ENCODE measurements at places on chromosomes 4 and X.

DNA sequence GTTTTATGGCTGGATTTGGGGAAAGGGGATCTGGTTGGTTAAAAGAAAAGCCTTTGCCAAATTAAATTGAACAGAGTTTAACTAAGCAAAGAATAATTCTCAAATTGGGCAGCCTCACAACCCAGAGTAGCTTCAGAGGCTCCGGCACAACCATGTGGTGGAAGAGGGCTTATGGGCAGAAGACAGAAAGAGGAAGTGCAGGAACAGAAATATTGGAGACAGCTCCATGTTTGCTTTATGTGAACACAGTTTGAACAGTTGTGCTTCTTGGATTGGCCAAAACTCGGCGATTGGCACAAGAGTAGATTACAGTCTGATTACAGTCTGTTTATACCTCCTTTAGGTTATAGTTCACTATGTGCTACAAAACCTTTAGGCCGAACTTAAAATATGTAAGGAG, 562.7 kb downstream of the TRIML1 start:
- DNase-seq = no peak

- peak; percentile 33 for DNase-seq
Measured at GRCh38 chr4:143377611-143378099, 41.0 kb downstream of the GAB1 start.

GRCh38 chr4:155017426-155017825, 191.0 kb upstream of the NPY2R start:
- DNase-seq = no peak

DNA sequence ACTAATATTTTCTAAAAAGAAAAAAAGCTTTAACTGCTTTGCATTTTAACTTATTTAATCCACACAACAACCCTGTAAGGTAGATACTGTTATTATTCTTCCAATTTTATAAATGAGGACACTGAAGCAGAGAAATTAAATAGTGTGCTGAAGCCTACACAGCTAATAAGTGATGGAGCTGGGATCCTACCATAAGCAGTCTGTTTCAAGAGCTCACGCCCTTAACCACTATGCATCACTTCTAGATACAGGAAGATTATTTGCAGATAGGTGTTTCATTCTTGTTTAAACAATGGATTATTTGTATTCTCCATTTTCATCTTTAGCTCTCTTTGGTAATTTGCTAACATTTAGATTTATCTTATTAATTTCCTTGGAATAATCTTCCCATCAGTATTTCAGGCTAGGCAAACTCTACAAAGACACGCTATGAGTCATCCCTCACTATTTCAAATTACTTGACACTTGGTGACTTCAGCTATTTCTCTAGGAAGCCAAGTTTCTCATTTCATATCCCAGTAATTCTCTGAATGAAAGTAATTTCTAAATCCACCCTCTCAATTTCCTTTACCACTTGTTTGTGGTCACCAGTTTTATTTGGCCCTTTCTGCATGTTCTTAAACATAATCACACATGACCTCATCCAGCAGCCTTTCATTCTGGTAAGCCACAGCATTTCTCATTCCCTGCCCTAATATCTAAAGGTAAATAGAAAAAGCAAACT, 67.3 kb downstream of the ASB9 start:
- DNase-seq = peak; percentile 3

DNA sequence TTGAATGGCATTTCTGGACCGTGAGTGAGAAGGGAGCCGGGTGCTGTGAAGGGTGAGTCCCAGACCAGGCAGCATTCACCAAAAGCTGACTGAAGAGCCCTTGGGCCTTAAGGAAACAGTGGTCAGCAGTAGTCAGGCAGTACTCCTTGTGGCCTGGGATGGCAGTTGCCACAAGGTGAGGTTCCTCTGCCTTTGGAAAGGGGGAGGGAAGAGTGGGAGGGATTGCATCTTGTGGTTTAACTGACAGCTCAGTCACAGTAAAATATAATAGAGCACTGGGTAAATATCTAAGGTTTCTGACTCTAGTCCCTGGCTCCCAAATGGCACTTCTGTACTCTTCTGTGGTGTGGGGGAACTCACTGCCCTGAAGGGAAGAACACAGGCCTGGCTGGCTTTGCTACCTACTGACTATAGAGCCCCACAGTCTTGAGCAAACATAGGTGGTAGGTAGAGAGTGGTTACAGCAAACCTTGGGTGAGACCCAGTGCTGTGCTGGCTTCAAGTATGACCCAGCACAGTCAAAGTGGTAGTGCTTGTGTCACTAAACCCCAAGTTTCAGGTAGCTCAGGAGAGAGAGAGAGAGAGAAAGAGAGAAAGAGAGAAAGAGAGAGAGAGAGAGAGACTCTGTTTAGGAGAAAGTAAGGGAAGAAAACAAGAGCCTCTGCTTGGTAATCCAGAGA, 154.2 kb downstream of the TEX11 start:
- no peak for DNase-seq

DNA sequence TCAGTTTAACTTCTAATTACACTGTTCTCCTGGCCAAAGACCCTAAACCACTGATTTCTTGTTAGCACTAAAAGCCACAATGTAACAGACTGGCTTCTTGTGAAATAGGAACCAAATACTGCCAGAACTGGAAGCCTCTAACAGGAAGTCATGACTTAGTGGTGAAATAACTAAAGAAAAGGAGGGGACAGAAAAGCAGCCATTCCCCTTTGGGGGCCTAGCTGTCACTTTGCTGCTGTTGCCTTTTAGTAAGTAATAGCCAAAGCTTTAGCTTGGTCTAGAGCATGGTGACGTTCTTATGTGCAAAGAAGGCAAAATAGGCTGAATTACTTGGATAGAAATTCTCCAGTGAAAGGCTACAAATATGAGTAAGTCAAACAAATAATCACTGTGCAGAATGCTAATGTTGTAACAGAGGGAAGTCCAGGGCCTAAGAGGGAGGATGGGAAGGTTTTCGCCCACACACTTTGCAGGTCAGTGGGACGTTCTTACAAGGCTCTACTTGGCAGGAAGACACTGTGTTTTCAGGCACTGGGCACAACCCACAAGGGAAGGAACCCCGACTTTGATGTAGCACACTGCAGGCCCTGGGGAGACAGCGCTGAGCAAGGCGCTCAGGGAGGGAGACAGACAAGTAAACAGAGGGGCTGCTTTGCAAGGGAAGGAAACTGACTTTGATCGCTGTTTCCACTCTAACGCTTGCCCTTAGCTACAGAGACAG, 16.7 kb downstream of the GAB3 start:
- no peak for DNase-seq

DNA sequence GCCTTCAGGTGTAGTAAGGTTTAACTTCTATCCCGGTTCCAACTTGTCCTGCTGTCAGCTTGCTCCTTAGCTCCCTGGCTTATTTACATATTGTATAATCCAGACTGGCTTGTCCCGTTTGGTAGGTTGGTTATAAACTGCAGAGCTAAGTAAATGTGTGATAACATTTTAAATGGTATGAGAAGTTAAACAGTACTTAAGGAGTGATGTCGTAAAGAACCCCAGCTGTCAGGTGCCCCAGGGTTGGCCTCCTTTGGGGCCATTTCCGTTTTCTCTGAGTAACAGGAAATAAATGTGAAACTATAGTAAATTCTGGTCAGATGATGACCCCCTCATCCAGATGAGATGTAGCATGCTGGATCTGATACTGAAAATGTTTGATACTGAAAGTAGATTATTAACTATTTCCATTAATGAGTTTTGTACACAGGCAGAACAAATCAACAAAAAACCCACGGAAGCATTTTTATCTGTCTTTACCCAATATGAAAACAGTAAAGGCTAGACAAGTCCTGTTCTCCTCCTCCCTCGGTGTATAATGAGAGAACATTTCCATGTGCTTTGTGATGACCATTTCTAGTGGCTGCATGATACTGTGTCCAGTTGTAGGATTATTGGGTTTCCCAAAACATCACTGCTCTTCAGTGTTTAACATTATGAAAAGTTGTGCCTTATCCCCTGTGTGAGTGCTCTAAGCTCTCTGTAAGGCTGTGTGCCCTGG, 22.4 kb downstream of the GAB1 start:
- DNase-seq = peak; percentile 35

DNA sequence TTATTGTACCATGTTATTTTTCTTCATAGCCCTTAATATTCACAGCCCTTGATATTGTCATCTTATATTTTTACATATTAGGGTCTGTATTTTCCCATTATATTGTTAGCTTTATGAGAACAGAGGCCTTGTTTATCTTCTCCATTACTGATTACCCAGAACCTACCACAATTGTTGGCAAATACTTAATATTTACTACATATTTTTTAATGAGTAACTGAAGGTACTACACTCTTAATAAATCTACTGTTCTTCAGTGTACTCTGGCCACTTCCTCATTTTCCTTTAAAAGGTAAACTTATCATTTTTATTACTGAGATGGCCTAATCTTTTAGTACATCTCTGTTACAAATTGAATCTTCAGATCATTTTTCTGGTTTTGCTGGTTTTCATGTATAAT, 133.5 kb downstream of the COL4A5 start:
- DNase-seq = no peak

GRCh38 chr4:127832585-127832984, 48.1 kb upstream of the PLK4 start:
- peak; percentile 38 for DNase-seq

DNA sequence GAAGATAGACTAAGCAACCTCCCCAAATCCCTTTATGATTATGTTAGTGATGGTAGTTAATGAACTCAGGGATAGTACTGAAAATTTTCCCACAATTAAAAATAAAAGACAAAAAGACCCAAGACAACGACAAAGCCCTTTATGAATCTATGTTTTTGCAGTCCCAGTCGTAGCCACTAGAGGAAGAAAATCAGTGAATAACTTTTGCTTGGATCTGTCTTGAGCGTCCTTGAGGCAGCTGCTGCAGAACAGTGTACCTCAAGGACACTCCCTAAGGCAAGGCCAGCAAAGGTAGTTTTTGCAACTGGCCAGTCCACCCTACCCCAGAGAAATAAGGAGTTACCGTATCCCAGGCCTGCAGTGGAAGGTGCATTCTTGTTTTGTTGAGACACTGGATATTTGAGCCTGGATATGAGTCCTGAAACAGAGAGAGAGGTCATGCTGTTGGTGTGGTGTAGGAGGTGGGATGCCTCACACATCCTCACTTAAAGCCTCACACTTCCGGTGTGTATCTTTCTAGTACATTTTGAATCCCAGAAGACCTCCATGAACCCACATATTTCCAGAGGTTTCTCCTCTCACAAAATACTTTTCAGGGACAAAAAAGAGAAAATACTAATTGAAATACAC, 8.7 kb upstream of the TIMM8A start:
- DNase-seq = no peak

GRCh38 chrX:11446336-11446735, 153.1 kb downstream of the AMELX start:
- DNase-seq = no peak

- DNase-seq = no peak
Measured at GRCh38 chrX:42946544-42947194, 168.7 kb upstream of the PPP1R2C start.

DNA sequence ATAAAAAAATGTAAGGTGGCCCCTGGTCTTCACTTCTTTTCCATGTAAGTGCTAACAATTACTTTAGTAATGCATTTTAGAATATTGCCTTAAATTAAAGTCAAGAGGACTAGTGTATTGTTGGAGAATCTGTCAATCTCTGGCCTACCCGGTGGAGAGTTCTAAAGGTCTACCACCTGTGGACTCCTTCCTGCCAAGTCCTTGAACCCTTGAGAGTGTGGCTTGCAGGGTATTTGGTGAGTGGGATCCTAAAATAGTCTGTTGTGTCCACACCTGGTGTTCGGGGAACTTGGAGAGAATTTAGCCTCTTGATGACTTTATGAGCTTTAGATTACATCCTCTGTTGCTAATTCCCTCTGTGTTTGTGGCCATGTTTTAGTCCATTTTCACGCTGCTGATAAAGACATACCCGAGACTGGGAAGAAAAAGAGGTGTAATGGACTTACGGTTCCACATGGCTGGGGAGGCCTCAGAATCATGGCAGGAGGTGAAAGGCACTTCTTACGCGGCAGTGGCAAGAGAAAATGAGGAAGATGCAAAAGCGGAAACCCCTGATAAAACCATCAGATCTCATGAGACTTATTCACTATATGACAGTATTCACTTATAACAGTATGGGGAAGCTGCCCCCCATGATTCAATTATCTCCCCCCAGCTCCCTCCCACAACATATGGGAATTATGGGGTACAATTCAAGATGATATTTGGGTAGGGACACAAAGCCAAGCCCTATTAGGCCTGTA, 23.8 kb downstream of the DDIT4L start:
- no peak for DNase-seq

DNA sequence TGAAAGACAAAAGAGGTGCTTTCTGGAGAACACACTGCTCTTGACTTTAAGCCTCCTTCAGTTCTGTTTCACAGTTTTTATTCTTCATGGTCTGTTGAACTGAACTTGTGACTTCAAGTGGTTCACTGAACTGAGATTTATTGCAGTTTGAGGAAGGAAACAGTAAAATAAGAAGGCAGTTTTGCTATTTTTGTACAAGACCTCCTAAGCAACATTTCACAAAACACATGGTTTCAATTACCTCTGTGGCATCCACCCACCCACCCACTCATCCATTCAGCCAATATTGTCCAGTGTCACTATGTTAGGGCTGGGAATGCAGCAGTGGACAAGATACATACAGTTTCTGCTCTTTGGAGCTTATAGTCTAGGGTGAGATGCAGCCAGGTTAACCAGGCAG, 131.3 kb downstream of the IL1RAPL2 start:
- no peak for DNase-seq

GRCh38 chrX:50671661-50672060, 142.3 kb downstream of the SHROOM4 start:
- no peak for DNase-seq

DNA sequence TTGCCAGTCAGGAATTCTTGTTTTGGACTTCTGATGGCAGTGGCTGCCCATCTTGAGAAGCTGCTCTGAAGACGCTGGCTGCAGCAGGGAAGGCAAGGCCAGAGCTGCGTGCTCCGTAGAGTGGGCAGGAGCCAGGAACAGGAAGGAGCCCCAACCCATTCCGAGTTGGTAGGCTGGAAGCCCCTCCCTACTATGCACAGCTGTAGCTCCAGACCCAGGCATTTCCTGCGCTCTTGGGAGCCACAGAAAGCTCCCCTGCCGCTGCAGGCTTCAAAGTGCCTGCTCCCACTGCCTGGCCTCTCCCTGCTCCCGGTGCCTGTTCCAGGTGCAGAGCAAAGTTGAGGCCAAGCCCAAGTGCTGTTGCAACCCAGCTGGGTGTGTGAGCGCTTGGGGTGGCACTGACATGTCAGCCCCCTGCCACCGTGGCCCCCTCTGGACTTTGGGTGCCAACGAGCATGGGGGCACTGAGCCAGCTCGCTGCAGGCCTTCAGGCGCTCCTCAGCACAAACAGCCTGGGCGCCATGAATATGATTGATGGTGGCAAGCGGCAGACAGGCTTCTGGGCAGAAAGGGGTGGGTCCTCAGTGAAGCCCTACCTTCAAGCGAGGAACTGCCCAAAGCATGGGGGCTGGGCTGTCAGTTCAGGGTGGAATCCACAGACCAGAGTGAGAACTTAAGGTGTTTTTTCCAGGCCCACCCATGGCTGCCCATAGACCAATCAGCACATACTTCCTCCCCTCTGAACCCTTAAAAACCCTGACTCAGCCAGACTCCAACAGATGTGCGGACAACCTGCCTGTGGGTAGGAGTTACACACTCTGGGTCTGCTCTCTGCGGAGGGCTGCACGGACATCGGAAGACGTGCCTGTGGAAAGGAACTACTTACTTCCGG, 677.2 kb upstream of the INTU start:
- DNase-seq = peak; percentile 8

All from GM10248 (cell line).